ENCODE measurements at places on chromosomes 7 and 10.

DNA sequence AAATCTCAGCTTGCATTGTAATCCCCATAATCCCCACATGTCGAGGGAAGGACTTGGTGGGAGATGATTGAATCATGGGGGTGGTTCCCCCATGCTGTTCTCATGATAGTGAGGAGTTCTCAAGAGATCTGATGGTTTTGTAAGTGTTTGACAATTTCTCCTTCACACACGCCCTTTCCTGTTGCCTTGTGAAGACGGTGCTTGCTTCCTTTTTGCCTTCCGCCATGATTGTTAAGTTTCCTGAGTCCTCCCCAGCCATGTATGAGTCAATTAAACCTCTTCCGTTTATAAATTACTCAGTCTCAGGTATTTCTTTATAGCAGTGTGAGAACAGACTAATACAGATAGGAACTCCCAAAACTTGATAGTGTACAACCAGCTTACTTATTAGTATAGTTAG is 98.6 kb downstream of the CREM start:
- no peak for DNase-seq

- DNase-seq = no peak
Measured at GRCh38 chr7:93147363-93147762, 822 bp downstream of the SAMD9L start.

- no peak for DNase-seq
Measured at GRCh38 chr10:85702768-85703167, 663.8 kb downstream of the GRID1 start.

DNA sequence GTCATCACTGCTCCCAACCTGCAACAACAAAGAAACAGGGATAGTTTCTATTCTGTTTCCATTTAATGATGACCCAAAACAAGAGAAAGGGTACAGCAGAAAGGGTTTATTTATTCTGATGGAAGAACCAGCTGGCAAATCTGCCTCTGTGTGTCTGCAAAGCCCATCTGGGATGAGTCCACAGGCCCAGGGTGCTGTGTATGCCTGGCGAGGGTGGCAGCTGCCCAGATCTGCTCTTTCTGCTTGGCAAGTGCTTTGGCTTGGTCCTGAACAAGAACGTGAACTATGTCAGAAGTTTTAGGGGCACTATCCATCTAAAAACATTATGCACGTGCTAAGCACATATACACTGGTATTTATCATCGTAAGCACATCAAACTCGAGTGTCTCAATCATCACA is 333.8 kb downstream of the CXCL12 start:
- DNase-seq = no peak

- no peak for DNase-seq
Measured at GRCh38 chr7:108592646-108593201, 23.1 kb downstream of the DNAJB9 start.

- DNase-seq = no peak
Measured at GRCh38 chr10:64201936-64202335, 680.7 kb downstream of the REEP3 start.

GRCh38 chr7:104767113-104767512 is 246.9 kb upstream of the KMT2E start:
- DNase-seq = no peak

DNA sequence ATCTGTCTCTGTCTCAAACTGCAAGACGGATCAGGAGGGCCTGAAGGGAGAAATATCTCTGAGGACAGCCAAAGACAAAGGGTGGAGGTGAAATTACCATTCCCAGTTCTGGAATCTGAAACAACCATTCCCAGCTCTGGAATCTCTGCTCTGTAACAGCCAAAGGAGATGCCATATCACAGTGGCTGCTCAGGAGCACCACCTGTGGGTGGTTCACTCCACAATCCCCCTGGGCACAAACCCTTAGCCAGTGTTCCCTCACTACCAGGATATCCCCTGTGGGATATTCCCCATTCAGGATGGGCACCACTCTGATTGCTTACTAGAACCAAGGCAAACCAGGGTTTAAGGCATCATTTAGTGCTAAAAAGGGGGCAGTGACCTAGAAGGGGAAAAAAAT is 199.0 kb downstream of the HTR7 start:
- no peak for DNase-seq

DNA sequence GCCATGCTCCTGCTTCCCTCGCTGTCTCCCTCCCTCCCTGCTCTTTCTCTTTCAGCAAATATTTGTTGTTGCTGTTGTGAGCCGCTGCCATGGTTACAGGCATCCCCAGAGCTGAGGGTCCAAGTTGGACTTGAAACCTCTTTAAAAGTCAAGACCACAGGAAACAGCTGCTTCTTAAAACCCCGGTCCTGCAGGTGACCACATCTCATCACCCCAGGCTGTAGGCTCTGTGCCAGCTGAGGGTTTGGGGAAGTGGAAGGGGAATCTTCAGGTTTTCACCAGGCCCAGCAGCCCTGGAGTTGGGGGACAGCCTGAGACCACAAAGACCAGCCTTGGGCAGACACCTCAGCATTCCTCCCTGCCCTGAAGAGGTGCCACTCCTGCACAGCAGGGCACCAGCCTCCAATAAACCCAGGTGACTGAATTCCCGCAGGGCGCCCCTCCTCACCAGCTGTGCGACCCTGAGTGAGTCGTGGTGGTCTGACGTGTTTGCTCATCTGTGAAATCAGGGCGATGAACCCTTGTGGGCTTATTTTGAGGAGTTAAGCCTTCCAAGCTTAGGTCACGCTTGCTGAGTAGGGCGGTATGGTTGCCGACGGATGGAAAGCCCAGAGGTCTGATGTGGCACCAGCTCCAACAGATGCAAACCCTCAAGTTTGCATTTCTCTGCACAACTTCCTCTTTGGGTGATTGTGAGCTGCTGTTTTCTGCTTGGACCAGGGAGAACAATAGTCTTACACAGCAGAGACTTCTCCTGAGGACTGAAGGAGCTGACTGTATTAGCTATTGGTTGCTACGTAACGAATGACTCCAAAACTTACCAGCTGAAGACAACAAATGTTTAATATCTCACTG is 24.8 kb downstream of the NPTX2 start:
- DNase-seq = no peak

- DNase-seq = no peak
Measured at GRCh38 chr10:65130162-65130758, 1609.1 kb downstream of the REEP3 start.

GRCh38 chr10:108496106-108496505 is 1331.6 kb upstream of the SORCS1 start:
- DNase-seq = no peak

GRCh38 chr10:122115874-122116273 is 126.9 kb downstream of the TACC2 start:
- no peak for DNase-seq

GRCh38 chr10:30219971-30220751 is 128.9 kb downstream of the MTPAP start:
- no peak for DNase-seq

GRCh38 chr10:131804551-131805295 is 96.1 kb upstream of the PPP2R2D start:
- DNase-seq = no peak

GRCh38 chr7:124057872-124058271 is 25.0 kb upstream of the TMEM229A start:
- no peak for DNase-seq

DNA sequence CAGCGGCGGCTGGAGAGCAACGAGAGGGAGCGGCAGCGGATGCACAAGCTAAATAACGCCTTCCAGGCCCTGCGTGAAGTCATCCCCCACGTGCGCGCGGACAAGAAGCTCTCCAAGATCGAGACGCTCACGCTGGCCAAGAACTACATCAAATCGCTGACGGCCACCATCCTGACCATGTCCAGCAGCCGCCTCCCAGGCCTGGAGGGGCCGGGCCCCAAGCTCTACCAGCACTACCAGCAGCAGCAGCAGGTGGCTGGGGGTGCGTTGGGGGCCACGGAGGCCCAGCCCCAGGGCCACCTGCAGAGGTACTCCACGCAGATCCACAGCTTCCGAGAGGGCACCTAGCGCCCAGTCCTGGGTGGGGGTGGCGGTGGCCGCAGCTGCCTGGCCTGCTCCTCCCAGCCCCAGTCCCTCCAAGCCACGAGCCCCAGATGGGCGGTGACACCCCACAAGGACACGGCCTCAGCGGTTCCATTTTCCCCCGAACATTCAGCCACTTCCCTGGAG is 1.3 kb downstream of the BHLHA15 start:
- DNase-seq = no peak

DNA sequence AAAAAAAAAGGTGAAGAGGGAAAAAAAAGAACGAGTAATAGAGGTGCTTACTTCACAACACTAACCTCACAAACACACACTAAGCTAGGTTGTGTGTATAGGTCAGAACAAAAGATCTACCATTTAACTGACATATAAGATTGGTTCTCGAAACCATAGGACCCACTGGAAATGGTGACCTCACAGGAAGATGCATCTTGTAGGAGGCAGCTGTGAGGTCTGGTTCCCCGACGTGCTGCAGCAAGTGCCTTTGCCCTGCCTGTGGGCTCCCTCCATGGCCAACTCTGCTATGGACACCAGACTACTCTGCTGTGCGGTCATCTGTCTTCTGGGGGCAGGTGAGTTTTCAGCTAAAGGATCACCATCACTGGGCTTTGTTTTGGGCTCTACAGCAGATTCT is 133.8 kb upstream of the PRSS1 start:
- no peak for DNase-seq

DNA sequence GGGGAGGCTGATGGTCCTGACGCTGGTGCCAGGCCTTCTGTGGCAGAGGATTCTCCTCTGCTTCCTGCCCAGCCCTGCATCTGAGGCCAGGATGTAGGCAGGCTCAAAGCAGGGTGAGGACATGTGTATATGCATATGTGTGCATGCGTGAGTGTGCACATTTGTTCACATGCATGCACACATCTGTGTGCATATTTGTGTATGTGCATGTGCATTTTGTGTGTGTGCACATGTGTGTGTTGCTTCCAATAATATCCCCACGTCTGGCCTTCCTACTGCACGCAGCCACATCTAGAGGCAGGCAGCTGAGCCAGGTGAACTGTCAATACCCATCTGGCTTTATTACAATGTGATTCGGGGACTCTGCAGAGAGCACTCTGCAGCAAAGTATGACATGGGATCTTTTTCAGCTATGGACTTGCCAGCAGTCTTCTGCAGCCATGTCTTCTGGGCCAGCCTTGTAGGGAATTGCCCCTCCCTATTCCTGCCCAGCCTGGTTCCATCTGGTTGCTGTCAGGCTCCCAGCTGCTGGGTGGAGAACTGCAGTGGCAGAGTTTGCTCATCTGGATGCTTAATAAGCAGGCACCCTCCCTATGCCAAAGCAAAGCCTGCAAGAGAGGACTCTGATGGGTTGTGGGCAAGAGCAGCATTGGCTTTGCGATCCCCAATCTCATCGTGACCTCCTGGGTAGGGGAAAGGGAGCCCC is 140.7 kb downstream of the PFKFB3 start:
- DNase-seq = no peak

- no peak for DNase-seq
Measured at GRCh38 chr7:90842430-90842788, 246.3 kb downstream of the CDK14 start.

- no peak for DNase-seq
Measured at GRCh38 chr7:107021600-107021999, 22.9 kb upstream of the PRKAR2B start.

GRCh38 chr7:6221340-6222319 is 50.8 kb downstream of the CYTH3 start:
- DNase-seq = peak; percentile 39

DNA sequence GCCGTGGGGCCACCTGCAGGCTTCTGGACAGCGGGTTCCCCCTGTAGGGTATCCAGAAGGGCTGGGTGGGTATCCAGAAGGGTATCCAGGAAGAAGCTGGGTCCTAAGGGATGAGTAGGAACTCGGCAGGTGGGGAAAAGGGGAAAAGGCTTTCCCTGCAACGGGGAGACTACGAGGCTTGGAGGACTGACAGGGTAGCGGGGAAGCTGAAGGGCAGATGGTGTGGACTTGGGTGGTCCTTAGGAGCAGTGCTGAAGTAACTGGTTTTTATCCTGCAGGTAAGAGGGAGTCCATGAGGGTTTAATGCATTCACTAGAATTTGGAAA is 525 bp downstream of the UBE2D4 start:
- no peak for DNase-seq

- DNase-seq = no peak
Measured at GRCh38 chr10:73959484-73960243, 38.3 kb upstream of the VCL start.

DNA sequence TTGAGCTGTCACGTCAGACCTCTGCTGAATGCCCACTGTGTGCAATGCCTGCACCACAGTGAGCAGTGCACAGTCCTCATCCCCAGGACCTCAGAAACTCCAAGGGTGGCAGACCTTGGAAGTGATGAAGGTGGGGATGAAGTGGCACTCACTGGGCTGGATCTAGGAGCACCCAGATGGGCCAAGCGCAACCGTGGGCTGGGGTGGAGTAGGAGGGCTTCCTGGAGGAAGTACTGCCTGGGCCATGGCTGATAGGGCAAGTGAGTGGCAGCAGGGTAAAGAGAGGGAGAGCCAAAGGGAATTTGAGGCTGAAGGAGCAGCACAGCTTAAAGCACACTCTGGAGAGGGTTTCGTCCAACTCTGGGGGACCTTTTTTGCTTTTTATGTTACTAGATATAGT is 52.3 kb downstream of the RBM20 start:
- DNase-seq = no peak

DNA sequence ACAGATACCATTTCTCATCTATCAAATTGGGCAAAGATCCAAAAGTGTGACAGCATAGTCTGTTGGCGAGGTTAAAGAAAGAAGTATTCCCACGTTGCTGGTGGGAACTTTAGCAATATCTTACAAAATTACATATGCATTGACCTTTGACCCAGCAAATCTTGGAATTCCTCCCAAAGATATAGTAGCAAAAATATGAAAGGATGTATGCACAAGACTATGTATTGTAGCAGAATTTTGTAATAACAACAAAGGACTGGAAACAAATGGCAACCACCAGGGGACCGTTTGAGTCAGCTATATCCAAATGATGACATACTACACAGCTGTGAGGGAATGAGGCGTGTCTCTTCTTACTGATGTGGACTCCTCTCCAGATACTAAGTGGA is 50.2 kb downstream of the KCNH2 start:
- no peak for DNase-seq

GRCh38 chr10:88765816-88766215 is 6.0 kb downstream of the LIPN start:
- DNase-seq = no peak

DNA sequence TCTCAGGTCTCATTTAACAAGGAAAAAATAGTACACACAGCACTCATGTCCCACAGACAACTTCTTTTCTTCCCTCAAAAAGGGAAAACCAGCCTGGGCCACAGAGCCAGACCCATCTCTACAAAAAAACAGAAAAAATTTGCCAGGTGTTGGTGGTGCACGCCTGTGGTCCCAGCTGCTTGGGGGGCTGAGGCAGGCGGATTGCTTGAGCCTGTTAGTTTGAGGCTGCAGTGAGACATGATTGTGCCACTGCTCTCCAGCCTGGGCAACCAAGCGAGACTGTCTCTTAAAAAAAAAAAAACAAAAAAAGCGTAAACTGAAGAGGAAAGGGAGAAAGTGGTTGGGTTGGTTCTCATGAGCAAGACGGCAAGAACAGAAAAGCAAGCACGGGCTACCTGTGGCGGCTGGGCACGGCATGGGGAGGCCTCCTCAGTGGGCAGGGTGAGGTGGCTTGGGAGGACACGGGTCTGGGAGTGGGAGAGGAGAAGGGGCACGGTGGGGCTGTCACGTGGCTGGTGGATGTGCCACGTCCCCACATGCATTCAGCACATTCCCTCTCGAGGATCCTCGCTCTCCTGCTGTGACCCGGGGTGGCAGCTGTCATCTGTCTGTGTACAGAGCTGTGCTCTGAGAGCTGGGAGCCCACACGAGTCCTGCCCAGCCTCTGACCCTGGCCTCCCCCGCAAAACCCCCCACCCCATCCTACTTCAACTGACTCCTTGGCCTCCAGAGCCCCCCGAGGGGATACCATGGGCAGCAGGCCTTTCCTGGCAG is 219.7 kb downstream of the MLLT10 start:
- DNase-seq = no peak
